ENCODE measurements at places on chromosomes 2 and 18.

DNA sequence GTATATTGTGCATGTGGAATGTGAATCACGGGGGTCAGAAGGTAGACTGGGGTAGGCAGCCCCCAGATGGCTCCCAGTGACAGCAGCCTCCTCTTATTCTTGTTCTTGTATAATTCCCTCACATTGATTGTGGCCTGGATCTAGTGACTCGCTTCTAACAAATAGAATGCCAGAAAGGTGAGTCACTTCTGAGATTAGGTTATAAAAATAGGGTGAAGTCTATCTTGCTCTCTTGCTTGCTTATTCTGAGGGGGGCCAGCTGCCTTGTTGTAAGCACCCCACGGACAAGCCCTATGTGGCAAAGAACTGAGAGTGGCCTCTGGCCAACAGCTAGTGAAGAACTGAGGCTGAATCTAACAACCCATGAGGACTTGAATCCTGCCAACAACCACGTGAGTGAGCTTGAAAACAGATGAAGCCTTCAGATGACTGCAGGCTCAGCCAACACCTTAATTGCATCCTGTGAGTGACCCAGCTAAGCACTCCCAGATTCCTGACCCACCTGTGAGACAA is 15.6 kb upstream of the RMND5A start:
- DNase-seq = no peak

DNA sequence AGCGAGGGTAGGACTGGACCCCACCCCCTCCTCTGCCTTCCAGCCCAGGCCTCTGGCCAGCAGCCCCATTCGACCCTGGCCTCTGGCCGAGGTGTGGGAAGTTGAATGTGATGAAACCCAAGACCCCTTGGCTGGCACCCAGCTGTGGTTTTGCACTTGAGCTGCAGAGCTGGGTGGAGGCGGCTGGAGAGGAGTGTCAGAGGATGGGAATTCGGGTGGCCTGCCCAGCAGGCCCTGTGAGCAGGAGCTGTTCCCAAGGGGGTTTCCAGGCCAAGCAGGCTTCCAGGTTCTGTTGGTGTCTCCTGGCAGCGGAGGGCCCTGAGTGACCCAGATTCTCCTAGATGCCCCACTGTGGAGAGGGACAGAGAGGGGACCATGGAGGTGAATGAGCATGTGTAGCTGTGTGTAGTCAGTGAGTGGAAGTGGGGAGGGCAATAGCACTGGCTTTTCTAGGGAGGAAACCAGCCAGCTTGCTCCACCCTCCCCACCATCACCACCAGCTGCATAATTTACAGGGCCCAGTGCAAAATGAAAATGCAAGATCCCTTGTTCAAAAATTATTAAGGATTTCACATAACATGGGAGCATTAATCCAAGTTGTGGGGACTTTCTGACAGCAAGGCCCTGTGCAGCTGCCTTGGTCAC is 172.2 kb upstream of the HAAO start:
- DNase-seq = no peak

- no peak for DNase-seq
Observed at GRCh38 chr2:68743531-68743930, 8.9 kb downstream of the ARHGAP25 start.

DNA sequence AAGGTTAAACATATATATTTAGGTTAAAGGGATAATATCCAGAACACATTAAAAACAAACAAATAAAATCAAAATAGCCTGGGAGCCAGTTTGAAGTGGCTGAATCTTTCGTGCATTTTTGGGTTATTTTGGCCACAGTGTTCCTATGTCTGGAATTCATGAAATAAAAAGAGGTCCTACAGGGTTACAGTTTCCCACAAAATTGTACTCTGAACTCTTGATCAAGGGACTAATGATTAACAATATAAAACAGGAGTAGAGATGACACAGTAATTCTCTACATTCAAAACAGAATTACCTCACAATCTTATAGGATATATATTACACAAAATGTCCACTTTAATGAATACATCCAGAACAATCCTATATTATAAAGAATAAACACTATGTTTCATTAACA is 24.9 kb downstream of the VPS4B start:
- no peak for DNase-seq

GRCh38 chr2:241230435-241230834 is 42.0 kb downstream of the ANO7 start:
- no peak for DNase-seq

DNA sequence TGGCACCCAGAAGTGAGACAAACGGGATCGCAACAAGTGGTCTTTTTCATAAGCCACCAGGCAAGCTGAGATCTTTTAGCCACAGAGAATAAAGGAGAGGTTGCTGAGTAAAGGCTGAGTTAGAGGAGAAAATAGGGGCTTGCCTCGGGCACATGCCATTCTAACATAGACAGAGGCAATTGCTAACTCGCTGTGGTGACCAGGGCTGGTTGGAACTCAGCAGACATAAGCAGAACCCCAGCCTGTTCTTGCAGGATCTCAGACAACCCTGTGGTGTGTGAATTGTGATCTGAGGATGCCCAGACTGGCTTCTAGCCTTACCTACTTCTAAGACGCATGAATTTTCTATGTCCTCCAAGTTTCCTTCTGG is 300.2 kb downstream of the CDCA7 start:
- no peak for DNase-seq

GRCh38 chr2:147689220-147689909 is 155.5 kb upstream of the ACVR2A start:
- peak; percentile 36 for DNase-seq

DNA sequence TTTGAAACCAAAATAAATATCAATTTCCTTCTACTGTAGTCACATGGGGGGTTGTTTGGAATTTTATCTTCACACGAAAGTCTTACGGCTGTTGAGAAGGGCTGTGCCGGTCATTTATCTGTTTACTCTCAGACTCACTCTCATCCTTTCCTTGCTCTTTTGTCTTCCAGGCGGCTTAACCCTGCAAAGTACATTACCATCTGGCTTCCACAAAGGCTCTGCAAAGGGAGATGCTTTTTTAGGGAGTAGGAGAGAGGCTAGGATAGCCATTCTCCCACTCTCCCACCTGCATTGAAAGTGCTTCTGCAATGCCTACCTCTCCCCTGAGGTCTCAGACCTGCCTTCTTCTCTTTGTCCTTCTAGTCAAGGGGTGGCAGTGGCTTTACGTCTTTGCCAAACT is 247.6 kb downstream of the MEIS1 start:
- no peak for DNase-seq

GRCh38 chr2:230907361-230908091 is 17.5 kb downstream of the GPR55 start:
- DNase-seq = no peak

DNA sequence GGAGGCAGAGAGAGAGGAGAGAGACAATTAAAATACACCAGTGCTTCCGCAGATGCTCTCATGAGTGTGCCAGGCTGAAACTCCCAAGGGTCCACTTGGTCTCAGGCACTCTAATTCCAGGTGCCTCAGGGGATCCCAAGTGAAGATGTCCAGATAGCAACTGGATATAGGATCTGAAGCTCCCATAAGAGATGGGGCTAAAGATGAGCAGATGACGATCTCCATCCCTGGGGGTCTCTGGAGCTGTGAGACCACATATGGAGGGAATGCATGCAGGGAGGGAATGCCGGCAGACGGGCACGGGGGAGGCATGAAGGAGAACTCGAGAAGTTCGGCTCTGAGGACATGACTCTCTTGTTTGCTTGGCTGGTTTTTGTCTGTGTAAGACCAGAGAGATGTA is 223.7 kb upstream of the RAB6C start:
- no peak for DNase-seq

GRCh38 chr2:230828272-230828961 is 36.3 kb upstream of the ITM2C start:
- no peak for DNase-seq

GRCh38 chr2:104521247-104521646 is 332.7 kb upstream of the POU3F3 start:
- DNase-seq = no peak

GRCh38 chr2:160582490-160583145 is 89.0 kb upstream of the RBMS1 start:
- no peak for DNase-seq

GRCh38 chr2:39938035-39938835 is 159.2 kb upstream of the THUMPD2 start:
- no peak for DNase-seq

- DNase-seq = no peak
Observed at GRCh38 chr2:151391436-151391835, 18.3 kb upstream of the RIF1 start.

DNA sequence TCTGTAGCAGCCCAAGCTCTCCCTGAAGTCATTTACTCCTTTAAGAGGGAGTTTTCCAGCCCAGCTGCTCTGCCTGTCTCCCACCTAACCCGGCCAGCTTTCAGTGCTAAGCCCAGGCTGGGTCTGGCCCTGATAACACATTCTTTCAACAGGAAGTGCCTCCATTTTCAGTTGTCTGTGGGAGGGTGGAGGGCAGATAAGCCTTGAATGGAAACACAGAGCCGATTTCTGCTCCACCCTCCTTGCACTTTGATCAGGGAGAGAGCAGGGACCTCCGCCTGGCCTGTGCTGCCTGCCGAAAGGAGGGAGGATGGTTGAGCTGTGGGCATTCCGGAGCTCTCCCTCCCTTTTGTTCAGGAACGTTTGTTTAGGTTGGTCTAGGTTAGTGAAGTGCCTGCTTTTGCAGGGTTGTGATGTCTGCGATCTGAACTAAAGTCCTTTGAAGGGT is 24.8 kb downstream of the GATA6 start:
- DNase-seq = no peak

- no peak for DNase-seq
Observed at GRCh38 chr2:85830645-85831044, 58.1 kb downstream of the ST3GAL5 start.

- DNase-seq = no peak
Observed at GRCh38 chr2:45172142-45172541, 162.9 kb upstream of the SIX2 start.

GRCh38 chr2:219169930-219170654 is at the start of gene SLC23A3:
Gene SLC23A3 (minus strand): TSS chr2:219170029. CDS start chr2:219169984, 45 bp downstream.
- no peak for DNase-seq

- DNase-seq = no peak
Observed at GRCh38 chr2:202774104-202774503, 97.5 kb downstream of the ICA1L start.

DNA sequence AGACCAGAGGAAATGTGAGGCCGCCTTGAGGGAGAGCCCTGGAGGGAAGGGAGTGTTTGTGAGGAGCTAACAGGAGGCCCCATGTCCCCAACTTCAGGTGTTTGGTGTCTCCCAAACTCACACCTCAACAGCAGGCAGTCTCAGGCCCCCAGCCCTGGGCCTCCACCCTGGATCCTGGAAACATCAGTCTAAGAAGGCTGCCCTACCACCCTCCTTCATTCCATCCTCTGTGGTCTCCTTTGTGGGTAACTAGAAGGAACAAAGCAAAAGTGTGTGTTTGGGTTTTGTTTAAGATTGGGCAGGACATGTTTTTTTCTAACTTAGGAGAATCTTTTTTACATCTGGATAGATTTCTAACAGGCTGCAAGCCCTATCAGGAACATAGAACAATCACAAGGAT is 404.3 kb downstream of the BCL11A start:
- DNase-seq = no peak

GRCh38 chr2:237574467-237574866 is 8.1 kb downstream of the PRLH start:
- DNase-seq = no peak

GRCh38 chr2:39015424-39015823 is 105.4 kb downstream of the SOS1 start:
- no peak for DNase-seq

DNA sequence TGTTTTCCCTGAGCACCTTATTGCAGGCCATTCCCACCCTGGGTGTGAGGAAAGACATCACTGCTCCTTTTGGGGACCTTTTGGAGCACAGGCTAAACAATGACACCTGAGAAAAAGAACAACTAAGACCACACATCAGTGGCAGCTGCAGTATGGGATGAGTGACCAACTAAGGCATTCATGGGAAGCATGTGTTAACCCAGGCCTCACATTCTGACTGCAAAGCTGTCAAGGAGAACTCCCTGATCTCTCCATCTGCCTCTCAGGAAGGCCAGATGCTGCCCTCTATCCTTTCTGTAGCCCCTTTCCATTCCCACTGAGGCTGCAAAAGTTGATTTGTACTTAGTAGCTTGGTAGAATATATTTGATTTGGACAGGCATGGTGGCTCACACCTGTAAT is 277.7 kb upstream of the FBXO11 start:
- DNase-seq = no peak

All from germinal center (tissue), 1 donor.